Activated CD4-positive, alpha-beta T cell treated with anti-CD3 and anti-CD28 coated beads for 36 hours (primary cell): ENCODE measurements at places on chromosomes 3 and 15. TPM values are rescaled to one million over a fixed set of nuclear protein-coding genes. Genes with fewer than 3 reads are reported as not detected.

Gene DENND4A
- 35.6 TPM for total RNA-seq

DNA sequence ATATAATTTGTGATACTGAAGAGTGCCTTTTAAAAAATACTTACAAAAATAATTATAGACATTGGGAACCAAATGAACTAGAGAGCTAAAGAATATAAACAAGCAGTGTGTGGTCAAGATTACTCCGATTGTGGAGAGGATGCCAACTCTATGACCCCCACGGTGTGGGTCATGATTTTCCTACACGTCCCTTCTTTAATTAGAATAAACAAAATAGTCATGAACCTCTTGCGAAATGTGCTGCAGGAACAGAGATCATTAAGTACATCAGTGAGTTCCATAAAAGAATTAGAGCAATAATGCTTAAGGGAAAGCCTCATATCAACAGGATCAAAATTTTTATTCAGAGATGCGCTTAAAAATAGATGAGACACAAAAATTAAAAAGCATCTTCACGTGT, 476.6 kb upstream of the ROBO1 start:
- no peak for DNase-seq

GRCh38 chr3:46882377-46883053, 5.0 kb downstream of the PTH1R start:
- DNase-seq, result no peak

DNA sequence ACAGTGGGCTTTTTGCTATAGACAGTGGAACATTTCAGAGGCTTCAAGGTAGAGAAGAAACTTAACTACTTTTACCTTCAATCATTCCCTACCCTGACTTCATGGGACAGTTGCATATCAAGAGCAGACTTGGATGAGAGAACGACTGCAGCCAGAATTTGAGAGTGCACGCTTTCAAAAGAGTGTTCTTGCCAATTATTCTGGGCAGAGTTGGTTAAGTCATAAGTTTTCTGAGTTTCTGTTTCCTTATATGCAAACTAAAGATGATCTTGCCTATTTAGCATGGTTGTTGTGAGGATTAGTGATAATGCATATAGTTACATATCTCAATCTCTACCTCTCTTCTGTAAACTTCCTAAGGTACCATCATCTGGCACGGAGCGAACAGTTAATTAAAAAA, 7.6 kb downstream of the SLC9A9 start:
- DNase-seq, result no peak

GRCh38 chr3:100053951-100054620, 60.2 kb downstream of the FILIP1L start:
- DNase-seq, result no peak

DNA sequence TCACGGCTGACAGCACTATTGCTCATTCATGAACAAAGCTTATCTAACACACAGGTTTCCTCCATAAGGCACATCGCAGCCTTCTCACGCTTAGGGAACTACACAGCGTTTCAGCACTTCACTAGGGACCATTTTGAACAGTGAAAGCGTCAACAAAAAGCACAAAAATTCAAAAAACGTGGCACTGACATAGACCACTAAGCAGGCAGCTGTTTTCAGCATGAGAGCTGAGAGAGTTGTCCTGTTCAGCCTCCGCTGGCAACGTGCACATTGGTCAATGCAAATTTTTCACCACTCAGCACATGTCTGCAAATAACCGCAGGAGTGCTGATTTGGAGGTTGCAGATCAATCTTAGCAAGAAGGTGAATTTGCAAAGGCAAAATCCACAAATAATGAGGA, 109.2 kb downstream of the LRRK1 start:
- DNase-seq, result no peak

Gene MOBP
- total RNA-seq, result not detected

DNA sequence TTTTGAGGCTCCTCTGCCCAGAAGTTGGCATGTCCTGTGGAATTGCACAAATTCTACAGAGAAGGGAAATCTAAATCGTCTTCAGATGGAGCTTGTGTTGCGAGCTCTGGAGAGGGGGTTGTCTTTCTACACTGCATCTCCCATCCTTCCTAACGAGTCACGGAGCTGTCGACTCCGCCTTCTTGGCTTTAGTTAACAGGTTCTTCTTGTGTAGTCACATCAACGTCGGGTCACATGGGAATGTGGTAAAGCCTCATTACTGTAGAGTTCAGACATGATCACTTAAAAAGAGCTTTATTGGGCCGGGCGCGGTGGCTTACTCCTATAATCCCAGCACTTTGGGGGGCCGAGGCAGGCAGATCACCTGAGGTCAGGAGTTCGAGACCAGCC, 60.0 kb downstream of the DNASE1L3 start:
- DNase-seq, result no peak

Gene SGO1
- total RNA-seq, result 29.4 TPM

DNA sequence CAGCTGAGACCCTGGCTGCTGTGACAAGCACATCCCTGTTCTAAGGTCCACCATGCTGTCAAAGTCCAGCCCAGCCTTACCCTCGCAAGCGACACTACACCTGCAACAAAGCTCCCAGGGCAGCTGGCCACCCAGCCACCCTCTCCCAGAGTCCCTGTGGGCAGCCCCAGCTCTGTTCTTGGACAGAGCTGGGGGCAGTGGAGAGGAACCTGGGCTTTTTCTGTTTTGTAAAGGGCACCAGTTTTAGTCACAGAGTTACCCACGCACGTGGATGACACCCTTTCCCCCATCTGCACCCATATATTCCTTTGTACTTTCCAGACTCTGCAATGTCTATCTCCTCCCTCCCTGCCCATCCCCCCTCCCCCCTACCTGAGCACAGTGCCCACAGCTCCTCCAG, 38.9 kb downstream of the ACAN start:
- no peak for DNase-seq

Gene GOLGA8G
- total RNA-seq, result not detected

DNA sequence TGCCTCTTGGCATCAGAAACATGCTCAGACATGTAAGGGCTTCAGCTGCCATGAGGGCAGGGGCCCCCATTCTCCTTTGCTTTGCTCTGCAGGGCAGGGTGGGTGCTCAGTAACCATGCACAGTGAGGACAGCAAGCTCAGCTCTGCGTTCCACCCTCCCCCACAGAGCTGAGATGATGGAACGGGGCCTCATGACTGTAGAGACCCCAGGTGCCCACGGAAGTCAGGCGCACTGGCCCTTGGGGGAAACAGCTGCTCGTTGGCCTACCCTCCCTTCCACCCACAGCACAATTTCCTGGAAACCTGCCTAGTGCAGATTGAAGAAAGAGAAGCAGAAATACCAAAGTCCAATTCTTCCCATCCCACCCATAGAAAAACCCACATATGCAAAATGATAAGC, 10.5 kb downstream of the CTXND1 start:
- DNase-seq, result no peak

DNA sequence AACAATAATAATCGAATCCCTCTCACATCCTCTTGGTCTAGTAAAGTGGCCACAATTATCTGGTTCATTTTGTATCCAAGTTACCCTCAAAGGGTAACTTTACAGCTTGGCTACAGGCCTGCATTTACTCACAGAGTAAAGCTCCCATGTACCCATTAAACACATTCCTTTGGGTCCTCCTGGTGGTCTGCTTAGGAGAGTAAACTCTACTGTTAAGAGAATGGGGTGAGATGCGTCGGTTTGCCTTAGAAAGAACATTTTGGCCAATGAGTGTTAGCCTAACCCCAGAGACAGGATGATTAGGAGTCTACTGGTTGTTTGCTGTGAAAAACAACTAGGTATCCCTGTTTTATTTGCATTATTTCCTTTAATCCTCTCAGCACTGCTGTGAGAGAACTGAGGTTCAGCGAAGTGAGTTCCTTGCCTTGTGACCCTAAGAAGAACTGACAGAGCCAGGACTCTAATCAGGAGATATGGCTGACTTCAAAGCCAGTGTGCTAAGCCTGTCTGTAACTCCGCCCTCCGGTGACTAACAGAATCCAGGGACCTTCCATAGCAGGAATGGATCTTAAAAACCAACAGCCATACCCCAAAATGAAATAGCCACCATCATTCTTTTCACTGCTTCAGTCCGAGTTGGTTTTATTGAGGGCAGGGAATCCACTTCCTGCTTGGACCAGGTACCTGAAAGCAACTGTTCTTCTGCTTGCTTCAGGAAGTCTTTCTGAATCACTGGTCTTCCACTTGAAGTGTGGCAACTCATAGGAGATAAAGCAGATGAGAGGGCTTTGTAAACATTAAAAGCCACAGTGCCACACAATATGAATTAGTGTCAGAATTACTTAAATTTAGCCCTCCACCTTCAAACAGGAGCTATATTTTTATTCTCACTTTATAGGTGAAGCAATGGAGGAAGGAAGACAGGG, 317.3 kb upstream of the WNT5A start:
- no peak for DNase-seq

DNA sequence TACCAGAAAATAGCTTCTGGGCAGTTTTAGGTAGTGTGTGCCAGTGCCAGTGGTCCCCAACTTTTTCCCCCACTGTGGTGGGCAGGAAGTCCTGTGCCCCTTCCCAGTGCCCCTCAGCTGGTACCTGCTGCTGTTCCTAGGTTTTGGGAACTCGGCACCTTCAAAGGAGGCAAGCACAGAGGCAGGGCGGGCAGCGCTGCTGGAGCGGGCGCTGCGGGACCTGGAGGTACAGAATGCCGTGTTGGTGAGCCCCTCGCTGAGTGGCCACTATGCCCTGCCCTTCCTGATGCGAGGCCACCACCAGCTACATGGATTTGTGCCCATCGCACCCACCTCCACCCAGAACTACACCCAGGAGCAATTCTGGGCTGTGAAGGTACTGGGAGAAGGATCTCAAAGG, 3.1 kb upstream of the ACY1 start:
- DNase-seq, result no peak
